Fibroblast of skin of right biceps (primary cell): ENCODE measurements at places on chromosomes 7 and 10.

DNA sequence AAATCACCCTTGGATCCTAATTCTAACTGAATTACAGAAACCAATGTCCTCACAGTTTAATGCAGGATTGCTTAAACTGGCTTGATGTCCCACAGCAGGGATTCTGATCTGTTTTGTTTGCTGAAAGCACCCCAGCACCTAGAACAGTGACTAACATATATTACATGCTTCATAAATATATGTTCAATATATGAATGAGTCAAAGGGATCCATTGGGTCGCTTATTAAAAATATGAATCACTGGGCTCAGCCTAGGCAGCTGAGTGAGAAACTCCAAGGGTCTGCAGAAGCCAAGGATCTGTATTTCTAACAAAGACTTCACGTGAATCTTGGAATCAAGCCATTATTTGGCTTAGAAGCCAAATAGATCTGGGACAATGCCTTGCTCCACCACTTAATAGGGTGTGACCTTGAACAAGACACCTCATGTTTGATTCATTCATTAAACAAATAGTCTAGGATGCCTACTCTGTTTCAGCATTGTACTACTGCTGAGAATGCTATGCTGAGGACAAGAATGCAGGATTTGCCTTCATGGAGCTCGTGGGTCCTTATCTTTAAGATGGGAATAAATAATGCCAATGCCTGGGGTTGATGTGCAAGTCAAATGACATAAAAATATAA lies 103.4 kb upstream of the DLX6 start:
- DNase-seq, result no peak

- DNase-seq, result no peak
Measured at GRCh38 chr7:43669286-43670081, 59.8 kb downstream of the COA1 start.

GRCh38 chr7:150357270-150357669 lies 11.4 kb upstream of the REPIN1 start:
- no peak for DNase-seq

- peak; percentile 80 for DNase-seq
Measured at GRCh38 chr7:43785420-43785819, 26.9 kb downstream of the BLVRA start.

- DNase-seq, result no peak
Measured at GRCh38 chr7:118183428-118183785, 557 bp upstream of the LSM8 start.

DNA sequence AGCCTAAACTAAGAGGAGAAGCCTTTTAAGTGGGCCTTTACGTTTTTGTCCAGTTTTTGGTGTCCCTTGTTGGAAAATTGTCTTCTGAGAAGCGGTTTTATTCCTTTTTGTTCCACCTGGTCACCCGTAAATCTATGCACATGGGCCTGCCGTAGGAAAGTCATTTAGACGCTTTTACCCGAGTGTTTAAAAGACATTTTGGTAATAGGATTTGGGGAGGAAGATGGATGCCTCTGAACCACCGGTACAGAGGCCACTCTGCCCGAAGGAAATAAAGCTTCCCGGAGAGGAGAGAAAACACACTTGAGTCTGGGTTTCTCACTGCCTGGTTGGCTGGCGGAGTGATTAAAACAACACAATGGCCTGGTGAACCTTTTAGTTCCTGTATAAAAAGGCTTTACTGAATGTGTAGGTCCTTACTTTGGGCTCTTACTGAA lies 760 bp downstream of the THNSL1 start:
- peak; percentile 22 for DNase-seq

- DNase-seq, result peak; percentile 21
Measured at GRCh38 chr7:30322271-30323005, 38.0 kb downstream of the ZNRF2 start.

DNA sequence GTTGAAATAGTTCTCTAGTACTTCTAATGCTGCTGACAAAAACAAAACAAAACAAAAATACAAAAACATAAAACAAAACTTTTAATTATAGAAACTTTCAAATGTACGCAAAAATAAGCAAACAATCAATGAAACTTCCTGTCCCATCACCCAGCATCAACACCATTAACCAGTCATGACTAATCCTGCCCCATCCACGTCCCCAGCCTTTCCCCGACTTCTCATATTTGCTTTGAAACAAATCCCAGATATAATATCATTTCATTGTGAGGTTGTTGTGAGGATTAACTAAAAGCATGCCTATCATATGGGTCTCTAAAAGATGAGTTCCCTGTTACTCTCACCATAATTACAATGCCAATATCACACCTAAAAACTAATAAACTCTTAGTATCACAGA lies 55.7 kb downstream of the CSTF2T start:
- no peak for DNase-seq

DNA sequence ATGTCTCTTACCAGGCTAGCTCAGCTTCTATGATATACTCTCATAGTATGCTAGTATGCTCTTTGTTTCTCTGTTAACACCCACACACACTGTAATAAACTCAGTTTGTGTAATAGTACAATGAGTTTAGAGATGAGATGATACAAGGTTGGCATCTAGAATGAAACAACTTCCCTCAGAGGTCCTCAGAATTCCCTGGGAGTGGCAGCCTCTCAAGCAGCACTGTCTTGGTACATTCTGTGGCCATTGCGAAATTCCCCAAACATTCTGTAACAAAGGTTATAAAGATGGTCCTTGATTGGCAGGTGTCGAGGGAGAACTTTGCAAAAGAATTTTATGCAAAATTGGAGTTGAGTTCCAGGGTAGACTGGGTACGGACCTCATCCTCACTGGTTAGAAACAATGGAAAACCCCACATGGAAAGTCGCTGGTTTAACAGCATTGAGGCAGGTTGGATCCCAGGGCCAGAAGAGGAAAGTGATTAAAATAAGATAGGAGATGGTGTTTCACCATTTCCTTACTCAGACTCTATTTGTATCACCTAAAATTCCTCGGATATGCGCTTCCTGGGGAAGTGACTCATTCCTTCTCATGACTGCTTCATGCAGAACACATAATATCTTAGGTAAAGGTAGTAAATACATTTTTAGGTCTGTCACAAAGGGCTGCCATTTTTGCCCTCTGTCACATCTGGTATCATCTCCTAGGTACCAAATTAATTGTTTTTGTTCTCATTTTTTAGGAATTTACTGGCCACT lies 657.8 kb downstream of the SORCS1 start:
- peak; percentile 6 for DNase-seq

DNA sequence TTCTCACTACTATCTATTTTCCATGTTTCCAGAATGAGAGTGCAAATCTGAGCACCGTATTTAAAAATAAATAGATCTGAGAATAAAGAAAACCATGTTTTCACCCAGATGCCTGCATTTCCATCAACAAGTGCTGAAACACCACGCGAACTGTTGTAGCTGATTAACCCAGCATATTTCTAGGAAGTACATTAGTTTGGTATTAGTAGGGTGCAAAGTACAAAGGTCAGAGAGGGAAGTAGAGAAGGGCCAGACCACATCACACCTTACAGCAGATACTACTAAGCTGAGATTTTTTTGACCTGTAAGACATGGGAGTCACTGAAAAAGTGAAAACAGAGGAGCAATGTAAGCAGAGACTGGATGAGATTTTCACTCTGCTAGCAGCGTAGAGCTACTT lies 181.3 kb downstream of the IMMP2L start:
- no peak for DNase-seq

DNA sequence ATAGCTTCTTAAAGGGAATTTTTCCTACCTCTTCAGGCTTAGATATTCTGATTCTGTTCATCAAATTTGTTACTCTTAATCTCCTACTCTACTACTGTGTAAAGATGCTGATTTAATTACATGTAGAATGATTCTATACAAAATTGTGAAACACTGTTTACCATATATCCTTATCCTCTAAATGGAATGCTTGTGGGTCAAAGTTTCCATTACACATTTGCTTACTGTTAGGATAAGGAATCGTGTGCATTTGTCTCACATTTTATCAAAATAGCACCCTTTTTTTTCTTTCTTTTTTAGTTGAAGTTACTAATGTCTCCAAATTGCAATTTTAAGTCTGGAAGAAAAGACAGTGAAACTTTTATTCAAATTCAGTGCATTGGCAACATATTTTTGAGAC lies 65.3 kb downstream of the TFEC start:
- no peak for DNase-seq

- peak; percentile 72 for DNase-seq
Measured at GRCh38 chr7:140316165-140316661, 82.1 kb downstream of the SLC37A3 start.

GRCh38 chr10:6020826-6021225 lies 41.3 kb downstream of the IL2RA start:
- no peak for DNase-seq

GRCh38 chr7:133481676-133482075 lies 228.8 kb downstream of the EXOC4 start:
- DNase-seq, result peak; percentile 79

GRCh38 chr10:89566992-89567391 lies 31.6 kb upstream of the SLC16A12 start:
- DNase-seq, result no peak

DNA sequence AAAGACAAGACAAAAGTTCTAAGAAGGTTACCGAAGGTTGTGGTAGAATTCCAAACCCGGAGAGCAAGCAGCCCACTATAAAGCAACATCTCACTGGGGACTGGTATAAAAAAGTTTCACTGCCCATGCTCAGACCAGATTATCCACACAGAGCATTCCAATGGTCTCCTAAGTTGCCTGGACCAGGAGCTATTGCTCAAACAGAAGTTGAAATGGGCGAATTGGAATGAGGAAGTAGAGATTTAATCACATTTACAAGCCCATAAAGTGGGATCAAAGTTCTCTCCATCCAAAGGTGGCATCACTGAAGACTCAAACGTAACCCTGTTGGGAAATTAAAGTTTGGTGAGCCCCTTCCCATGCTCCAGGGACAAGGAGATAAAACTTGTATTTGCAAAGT lies 19.8 kb downstream of the OR2F1 start:
- no peak for DNase-seq

GRCh38 chr7:105719395-105719794 lies 138.1 kb upstream of the EFCAB10 start:
- peak; percentile 27 for DNase-seq

GRCh38 chr10:18008986-18009385 lies 57.3 kb downstream of the SLC39A12 start:
- peak; percentile 38 for DNase-seq

DNA sequence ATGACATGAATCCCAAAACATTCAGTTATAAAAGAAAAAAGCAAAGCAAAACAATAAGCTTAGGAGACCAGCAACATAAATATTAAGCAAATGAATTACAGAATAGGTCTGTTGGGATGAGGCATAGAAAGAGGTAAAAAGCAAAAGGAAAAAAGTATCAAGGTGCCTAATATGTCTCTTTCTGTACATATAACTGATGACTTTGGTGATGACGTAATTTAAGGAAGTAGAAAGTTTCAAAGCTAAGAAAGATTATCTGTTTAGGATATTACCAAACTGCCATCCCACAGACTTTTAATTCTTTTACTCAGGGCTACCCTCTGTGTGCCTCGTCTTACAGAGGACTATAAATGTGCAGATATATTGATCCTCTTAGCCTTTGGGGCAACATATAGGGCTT lies 1066.5 kb downstream of the SORCS3 start:
- no peak for DNase-seq

GRCh38 chr10:110500515-110500905 lies 2.8 kb downstream of the DUSP5 start:
- DNase-seq, result peak; percentile 91
